Panc1 (cell line): ENCODE measurements at places on chromosomes 13 and 19.

DNA sequence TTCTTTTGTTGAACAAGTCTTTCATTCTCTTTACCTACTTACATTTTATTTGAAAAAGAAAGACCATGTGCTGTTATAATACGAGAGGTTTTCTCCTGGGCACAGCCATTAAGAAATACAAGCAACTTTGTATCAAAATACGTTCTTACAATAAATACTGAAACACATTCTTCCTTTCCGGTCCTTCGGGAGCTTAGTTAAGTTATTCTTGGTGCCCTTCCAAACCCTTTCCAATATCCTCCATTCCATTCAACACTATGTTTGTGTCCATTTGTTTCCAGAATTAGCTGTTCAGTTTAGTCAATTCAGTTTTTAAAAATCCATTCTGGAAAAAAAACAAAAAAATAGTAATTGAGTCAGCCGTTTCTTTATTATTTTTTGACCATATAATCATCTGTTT is 746.8 kb upstream of the SLC10A2 start:
- DNase-seq: no peak

- DNase-seq: no peak
These were observed 98.1 kb upstream of the IRS2 start for GRCh38 chr13:109884462-109884861.

- no peak for DNase-seq
These were observed 1.3 kb upstream of the SHANK1 start for GRCh38 chr19:50720921-50721381.

- no peak for DNase-seq
These were observed 989.9 kb downstream of the OLFM4 start for GRCh38 chr13:54018485-54018884.

- no peak for DNase-seq
These were observed 5.1 kb upstream of the CACNG8 start for GRCh38 chr19:53957448-53958167.

GRCh38 chr13:85298387-85298924 is 500.8 kb downstream of the SLITRK6 start:
- DNase-seq: no peak

- DNase-seq: no peak
These were observed 450 bp downstream of the SELENOW start for GRCh38 chr19:47778954-47779351.

- no peak for DNase-seq
These were observed 136.6 kb downstream of the GPC5 start for GRCh38 chr13:91534996-91535395.
